NCI-H510A treated with DMSO at 0.1 percent for 48 hours (cell line): ENCODE measurements at places on chromosomes 5 and 9.

- DNase-seq = no peak
These were observed 20.6 kb upstream of the PTGES start for GRCh38 chr9:129773262-129774048.

- no peak for DNase-seq
These were observed 44.2 kb upstream of the TLX3 start for GRCh38 chr5:171264843-171265242.

DNA sequence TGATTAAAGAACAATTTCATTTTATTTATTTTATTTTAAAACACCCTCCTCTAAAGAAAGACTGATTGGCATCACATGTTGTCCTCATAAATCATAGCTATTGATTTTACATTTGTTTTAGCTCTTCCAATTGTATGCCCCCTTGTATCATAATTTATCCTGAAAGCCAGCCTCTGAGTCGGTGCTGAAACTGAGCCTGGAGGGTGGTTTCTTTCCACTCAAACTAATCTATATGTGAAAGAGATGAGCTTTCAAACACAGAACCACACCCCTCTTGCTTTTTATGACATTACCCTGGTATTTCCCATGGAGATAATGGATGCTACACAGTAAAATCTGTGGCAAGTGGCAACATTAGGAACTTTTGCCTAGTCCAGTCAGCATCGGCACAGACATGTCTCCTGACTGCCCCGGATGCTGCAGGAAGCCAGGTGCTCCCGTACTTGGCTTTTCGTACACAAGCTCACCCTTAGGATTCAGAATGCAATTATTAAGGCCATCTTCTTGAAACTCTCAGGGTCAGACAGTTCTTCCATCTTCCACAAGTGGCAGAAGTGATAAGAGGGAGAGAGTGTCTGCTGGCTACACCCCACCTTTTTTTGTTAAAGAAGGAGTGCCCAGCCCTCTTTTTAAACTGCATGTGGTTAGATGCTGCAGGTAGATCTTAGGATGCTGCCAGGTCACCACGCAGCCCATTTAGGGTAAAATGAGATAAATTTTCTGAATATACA is 91.1 kb downstream of the SNCAIP start:
- DNase-seq = no peak

DNA sequence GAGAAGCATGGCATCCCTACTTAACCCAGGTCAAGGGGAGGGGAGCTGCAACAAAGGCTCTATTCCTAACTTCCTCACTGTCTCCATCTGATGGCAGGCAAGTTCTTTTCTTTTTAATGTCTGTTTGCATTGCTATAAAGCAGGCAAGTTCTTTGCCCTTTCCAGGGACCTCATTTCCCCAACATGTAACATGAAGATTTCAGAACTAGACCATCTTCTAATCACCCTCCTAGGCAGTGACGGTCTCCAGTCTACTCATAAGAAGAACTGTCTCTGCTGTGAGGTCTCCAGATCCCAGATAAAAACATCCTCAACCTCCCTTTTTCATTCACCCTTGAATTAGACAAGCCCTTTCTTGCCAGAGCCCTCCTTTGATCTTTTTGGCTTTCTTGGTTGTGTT is 42.1 kb downstream of the PPP1R2B start:
- DNase-seq = no peak

DNA sequence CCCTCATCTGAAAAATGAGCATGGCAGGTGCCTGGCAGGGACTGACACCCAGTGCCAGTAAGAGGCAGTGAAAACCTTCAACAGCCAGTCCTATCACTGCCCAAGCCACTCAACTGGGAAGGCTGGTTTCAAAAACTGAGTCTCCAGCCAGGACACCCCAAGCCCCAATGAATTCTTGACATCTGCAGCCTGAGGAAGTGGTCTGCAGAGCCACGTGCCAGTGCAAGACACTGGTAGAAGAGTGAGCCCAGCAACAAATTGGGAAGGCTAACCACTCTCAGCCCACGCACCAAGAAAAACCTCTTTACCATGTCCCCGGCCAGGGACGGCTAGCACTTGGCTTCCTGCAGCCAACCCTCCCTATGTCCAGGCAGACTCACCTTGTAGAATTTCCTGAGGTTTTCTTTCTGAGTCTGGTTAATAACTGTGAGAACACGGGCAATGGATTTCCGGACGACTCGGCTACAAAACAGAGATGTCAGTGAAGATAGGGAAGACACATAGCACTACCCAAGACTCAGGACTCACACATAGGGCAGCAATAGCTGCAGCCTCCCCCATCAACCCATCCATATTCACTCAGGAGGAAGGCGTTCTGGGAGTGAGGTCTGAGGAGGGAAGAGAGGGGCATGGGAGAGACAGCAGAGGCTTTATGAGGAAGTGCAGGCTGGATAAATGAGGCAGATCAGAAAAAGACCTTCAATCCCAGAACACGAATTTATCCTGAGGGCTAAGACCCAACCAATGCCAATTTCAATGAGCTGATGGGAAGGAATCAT is 1.8 kb downstream of the RPL35 start:
- DNase-seq = no peak

DNA sequence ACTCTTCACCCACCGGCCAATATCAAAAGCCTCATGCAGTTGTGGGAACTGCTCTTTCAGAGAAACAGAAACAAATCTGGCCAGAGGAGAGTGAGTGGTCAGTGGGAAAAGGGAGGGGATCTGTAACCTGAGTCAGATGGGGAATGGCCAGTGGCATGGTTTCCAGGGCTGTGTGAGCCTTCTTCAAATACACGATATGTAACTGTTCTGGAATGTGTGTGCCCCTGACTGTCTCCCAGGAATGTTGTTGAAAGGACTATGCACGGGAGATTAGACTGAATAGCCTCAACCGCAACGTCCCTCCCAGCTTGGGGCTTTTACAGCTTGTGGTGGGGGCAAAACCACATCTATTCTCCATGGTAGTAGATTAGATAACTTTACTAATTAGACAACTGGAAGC is 60.8 kb downstream of the SH3TC2 start:
- DNase-seq = no peak

- no peak for DNase-seq
These were observed 71.9 kb downstream of the MFAP3 start for GRCh38 chr5:154110716-154111115.

DNA sequence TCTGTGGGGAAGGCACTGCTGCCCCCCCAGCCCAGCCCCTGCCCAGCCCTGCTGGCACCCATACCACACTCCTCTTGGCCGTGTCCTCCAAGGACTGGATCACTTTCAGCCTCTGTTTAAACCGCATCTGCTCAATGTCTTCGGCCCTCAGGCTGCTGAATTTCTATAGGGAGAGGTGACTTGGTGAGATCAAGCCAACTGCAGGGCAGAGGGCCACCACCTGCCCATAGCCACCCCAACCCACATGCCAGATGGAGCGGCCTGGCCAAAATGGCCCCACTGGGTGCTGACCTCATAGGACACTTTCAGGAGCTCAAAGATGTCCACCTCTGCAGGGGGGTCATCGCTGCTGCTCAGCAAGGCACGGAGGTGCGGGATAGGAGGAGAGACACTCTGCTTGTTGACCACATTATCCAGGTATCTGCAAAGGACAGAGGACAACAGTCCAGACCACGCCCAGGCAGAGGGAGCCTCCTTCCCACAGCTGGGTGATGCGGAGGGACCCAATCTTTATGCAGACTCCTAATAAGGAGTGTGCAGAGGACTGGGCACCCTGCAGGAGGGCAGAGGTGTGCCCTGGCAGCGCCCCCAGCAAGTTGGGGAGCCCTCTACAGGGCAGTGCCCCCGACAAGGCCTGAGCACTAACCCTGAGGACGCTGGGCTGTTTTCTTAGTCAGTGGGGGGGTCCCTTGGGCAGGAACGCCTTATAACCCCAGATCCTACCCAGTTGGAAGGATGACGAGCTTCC is 14.4 kb upstream of the MRNIP start:
- DNase-seq = no peak

DNA sequence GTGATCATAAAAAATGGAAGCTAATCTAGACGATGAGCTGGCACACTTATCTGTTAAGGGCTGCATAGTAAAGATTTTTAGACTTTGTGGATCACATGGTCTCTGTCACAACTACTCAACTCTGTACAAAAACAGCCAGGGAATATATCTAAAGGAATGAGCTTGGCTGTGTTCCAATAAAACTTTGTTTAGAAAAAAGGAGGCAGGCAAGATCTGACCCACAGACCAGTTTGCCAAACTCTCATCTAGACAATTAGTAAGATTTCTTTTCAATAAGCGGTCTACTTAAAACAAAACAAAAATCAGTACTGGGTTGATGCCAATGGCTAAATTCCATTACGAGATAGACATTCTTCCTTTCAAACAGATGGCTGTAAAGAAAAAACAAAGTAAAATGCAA is 53.0 kb upstream of the RETREG1 start:
- DNase-seq = no peak

GRCh38 chr5:154756009-154756867 is 1.1 kb downstream of the LARP1 start:
- DNase-seq = no peak

DNA sequence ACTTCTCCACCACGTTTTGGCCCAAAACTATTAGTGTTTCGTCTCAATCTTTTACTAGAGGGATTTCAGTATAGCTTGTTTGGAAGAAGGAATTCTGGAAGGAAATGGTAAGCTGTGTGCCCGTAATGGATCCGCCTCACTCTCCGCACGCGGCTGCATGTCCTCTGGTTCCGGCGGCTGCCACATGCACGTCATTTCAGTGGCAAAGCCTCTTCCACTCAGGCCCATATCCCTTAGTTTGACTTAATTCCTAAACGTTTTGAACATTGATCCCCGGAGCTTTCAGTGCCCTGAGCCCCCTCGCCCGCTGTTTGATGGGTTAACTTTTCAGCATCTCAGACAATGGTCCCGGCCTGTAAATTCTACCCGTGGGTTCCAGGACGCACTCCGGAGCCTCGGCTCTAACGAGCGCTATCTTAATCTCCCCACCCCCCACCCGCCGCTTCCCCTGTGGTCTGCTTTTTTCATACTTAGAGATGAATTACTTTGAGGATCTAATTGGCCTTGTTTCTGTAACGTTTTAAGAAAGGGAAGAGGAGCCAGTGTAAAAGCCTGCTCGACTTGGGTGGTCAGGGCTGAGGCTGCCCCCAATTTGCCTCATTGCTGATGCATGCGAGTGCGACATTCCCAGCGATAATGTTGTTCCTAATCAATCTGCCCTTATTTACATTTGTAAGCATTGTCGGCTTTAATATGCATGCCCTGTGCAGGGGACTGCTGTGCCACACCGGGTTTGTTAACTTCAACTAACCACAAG is 4.6 kb downstream of the PTCH1 start:
- DNase-seq = no peak

DNA sequence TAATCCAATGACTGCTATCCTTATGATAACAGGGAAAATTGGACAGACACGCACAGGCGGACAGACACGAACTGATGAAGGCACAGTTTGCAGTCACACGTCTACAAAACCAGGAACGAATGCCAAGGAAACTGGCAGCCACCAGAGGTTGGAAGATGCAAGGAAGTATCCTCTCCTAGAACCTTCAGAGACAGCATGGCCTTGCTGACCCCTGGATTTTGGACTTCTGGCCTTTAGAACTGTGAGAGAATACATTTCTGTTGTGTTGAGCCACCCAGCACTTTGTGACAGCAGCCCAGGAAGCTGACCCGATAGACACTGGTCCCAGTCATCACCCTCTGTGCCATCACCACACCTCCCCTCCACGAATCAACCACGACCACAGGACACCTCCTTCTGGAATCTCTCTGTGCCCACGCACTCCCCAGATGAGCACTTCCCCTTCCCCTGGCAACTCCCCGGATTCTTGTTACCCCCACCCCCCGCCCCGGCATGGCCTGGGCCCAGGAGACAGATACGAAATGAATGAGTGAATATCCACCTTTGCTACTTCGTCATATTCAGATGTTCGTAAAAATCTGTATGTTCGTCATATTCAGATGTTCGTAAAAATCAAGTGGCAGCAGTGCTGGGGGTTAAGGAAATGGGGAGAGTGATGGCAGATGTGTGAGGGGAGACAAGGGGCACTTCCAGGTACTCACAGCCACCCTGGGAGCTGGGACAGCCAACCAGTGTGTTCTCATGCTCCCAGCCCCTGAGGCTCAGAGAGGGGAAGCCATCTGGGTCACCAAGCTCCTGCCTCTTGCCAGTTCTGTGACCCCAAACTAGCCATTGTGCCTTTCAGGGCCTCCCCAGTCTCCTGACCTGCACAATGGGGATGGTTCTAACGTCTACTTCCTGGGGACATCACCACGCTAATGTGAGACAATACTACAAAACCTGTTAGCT is 18.5 kb downstream of the GBGT1 start:
- DNase-seq = no peak

GRCh38 chr9:134813841-134814240 is 66.8 kb upstream of the FCN2 start:
- DNase-seq = no peak

DNA sequence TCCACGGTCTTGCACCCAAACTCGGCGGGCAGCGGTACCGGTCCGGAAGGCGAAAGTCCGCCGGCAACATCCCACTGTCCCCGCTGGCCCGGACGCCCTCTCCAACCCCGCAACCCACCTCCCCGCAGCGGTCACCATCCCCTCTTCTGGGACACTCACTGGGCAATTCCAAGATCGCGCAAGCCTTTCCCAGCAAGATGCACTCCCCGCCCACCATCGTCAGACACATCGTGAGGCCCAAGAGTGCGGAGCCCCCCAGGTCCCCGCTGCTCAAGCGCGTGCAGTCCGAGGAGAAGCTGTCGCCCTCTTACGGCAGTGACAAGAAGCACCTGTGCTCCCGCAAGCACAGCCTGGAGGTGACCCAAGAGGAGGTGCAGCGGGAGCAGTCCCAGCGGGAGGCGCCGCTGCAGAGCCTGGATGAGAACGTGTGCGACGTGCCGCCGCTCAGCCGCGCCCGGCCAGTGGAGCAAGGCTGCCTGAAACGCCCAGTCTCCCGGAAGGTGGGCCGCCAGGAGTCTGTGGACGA is 33.3 kb downstream of the CD180 start:
- no peak for DNase-seq

DNA sequence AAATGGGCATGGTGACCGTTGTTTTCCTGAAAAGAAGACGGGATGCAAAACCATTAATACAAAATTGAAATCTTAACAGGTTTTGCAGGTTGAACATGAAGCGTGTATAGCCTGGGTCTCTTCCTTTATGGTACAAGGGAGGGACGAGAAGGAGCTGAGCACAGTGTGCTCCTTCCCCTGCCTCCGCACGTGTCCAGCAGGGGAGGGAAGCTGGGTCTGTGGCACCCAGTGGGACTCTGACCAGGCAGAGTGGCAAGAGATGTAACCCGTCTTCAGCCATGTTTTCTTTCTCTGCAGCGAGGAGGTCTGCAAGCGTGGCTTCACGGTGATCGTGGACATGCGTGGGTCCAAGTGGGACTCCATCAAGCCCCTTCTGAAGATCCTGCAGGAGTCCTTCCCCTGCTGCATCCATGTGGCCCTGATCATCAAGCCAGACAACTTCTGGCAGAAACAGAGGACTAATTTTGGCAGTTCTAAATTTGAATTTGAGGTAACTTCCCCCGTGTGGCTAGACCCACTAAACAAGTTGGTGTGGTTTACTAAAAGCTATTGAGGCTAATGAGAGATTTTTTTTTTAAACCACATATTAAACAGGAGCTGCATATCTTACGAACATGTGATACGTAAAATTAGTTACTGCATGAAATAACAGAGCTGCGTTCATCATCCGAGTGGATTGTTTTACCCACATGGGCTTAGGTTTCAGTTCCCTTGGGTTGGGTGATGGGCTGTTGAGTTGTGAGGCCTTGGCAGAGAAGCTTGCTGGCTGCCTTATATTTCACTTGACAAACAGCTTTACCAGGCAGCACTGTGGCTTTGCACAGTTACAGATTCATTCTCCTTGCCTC is 143.7 kb downstream of the TRIO start:
- no peak for DNase-seq

GRCh38 chr9:30677221-30677620 is 1707.2 kb upstream of the ACO1 start:
- DNase-seq = no peak

GRCh38 chr9:129826344-129826743 is 2.4 kb upstream of the TOR1A start:
- no peak for DNase-seq
